ENCODE measurements at places on chromosomes 13 and 19.

GRCh38 chr13:108315991-108316390 is 46.5 kb downstream of the TNFSF13B start:
- no peak for DNase-seq

GRCh38 chr19:18529782-18530181 is 7.9 kb upstream of the ELL start:
- no peak for DNase-seq

- DNase-seq, result no peak
These were observed 112.4 kb upstream of the VSTM2B start for GRCh38 chr19:29413435-29413834.

- DNase-seq, result no peak
These were observed 1.7 kb downstream of the DMAC2 start for GRCh38 chr19:41437944-41438574.

- DNase-seq, result no peak
These were observed 30.7 kb downstream of the ZNF793 start for GRCh38 chr19:37537391-37537947.

- no peak for DNase-seq
These were observed 647.2 kb upstream of the KLHL1 start for GRCh38 chr13:70755456-70755855.

- DNase-seq, result no peak
These were observed 34.7 kb downstream of the OLFM2 start for GRCh38 chr19:9901642-9902041.
